ENCODE measurements at places on chromosomes 16 and 17.

- H3K4me3 ChIP-seq = no peak overlapping the region
- H3K27ac ChIP-seq = no peak overlapping the region
- peaks cover 18% of the 10 kb centered on the region for H3K4me1 ChIP-seq
- DNase-seq = no peak
These were observed 3.6 kb downstream of the LRRC75A start for GRCh38 chr17:16488186-16488967.

DNA sequence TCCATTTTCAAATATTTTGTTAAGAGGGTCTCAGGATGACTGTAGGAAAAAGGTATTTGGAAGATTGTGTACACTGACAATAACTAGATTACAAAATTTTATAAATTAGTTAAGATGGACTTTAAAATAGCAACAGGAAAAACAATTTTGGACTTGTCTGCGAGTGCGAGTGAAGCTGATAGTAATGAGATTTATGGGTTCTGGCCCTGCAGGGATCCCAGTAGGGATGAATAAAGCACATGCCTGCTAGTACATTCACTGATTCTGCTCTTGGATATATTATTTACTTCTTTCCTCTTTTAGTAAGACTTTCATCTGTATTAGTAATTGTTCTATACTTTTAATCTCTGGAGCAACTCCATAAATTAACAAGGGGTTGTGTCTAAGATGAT, 28.2 kb downstream of the PRKCA start:
- peaks cover 3% of the 10 kb centered on the region for H3K27me3 ChIP-seq
- peaks cover 38% of the 10 kb centered on the region for H3K4me1 ChIP-seq
- no peak overlapping the region for H3K27ac ChIP-seq
- no peak overlapping the region for H3K4me3 ChIP-seq
- peaks cover 37% of the 10 kb centered on the region for H3K36me3 ChIP-seq
- no peak for DNase-seq

DNA sequence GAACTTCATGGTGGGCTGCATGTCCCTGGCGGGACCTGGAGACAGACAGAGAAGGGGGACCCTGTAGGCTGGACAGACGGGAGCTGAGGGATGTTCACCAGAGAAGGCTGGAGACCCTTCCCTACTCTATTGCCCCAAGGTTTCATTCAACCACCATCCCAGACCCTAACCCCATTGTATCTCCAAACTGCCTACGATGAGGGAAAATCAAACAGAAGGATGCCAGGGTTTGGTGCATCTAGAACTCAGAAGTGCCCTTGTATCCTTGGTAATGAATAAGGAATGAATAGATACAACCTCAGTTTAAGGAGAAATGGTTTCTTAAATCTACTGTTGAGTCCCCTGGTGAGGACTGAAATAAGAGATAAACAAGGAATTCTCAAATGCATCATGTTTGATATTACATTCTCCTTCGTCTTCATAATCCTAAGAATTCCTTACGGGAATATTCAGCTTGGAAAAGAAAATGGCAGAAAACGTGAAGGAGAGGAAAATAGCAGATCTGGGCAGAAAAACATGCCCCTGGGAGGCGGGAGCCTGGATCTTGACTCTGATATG, 16.4 kb downstream of the TNS4 start:
- peaks cover 83% of the 10 kb centered on the region for H3K4me1 ChIP-seq
- H3K27me3 ChIP-seq = peaks cover 2% of the 10 kb centered on the region
- no peaks in the 10 kb centered on the region for H3K36me3 ChIP-seq
- no peak for DNase-seq

DNA sequence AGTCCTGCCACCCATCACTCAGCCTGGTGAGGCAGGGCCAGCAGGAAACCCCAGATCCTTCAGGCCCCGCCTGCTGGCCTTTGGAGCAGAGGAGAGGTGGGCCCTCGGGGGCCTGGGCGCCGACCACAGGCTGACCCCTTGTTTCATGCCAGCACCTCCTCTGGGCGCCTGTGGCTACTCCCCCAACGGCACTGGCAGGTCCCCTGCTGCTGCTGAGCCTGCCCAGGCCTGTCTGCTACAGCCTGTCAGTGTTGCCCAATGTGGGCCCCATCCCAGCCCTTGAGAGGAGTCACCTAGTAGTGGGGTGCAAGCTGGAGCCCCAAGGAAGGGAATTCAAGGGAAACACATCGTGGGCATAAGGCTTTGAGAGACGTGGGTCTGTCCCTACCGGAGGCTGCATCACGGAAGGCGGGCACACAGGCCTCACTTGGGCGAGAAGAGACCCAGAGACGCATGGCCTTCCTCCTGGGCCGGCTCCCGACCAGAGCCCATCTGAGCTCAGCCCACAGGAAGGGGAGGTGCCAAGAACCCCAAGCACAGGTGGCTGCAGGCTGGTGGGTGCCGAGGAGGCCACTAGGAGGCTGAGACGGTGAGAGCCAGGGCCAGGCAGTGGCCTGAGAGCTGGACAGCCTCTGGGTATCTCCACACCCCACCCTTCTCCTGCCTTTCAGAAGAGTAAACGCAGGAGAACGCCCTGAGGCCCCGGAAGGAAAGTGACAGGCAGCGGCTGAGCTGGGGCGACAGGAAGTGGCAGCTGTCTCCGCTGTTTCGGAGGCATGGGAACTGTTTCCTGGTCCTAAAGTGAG, 8.0 kb upstream of the FASN start:
- peak overlapping the region; percentile 11 for H3K4me3 ChIP-seq
- H3K27me3 ChIP-seq = peaks cover 2% of the 10 kb centered on the region
- peak; percentile 55 for DNase-seq
- peaks cover 9% of the 10 kb centered on the region for H3K4me1 ChIP-seq
- peak overlapping the region; percentile 61 for H3K27ac ChIP-seq

DNA sequence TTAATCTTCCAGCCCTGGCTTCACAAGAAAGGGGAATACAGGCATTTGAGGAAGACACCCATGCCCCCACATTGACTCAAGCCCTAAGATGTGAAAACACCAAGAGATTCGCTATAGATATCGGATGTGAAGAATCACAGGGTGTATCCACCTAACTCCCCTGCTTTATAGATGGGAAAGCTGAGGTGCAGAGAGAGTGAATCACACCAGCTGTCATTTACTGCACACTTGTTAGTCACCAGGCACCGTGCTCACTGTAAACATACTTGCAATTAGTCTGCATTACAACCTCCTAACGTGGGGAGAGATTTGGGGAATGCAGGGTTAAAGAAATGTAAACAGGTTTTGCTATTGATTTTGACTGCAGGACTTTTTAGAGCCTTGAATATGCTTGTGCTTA, 325.5 kb downstream of the C16orf95 start:
- no peak overlapping the region for H3K27ac ChIP-seq
- H3K27me3 ChIP-seq = peaks cover 12% of the 10 kb centered on the region
- H3K36me3 ChIP-seq = peaks cover 11% of the 10 kb centered on the region
- peaks cover 47% of the 10 kb centered on the region for H3K4me1 ChIP-seq
- DNase-seq = peak; percentile 43

GRCh38 chr16:77877712-77878347, 89.5 kb downstream of the VAT1L start:
- DNase-seq = no peak
- no peaks in the 10 kb centered on the region for H3K36me3 ChIP-seq
- H3K27ac ChIP-seq = no peak overlapping the region
- H3K4me1 ChIP-seq = no peaks in the 10 kb centered on the region

- peaks cover 8% of the 10 kb centered on the region for H3K4me1 ChIP-seq
- H3K4me3 ChIP-seq = no peak overlapping the region
- no peaks in the 10 kb centered on the region for H3K36me3 ChIP-seq
These were observed 882.8 kb upstream of the SOX9 start for GRCh38 chr17:71237903-71238538.
